ENCODE measurements at places on chromosomes 4 and X.

- peak; percentile 96 for DNase-seq
These were observed 82.4 kb downstream of the AFAP1 start for GRCh38 chr4:7857238-7857701.

GRCh38 chrX:153736871-153737441, 12.3 kb downstream of the ABCD1 start:
- no peak for DNase-seq

GRCh38 chrX:53711436-53711835, 24.9 kb upstream of the HUWE1 start:
- no peak for DNase-seq

DNA sequence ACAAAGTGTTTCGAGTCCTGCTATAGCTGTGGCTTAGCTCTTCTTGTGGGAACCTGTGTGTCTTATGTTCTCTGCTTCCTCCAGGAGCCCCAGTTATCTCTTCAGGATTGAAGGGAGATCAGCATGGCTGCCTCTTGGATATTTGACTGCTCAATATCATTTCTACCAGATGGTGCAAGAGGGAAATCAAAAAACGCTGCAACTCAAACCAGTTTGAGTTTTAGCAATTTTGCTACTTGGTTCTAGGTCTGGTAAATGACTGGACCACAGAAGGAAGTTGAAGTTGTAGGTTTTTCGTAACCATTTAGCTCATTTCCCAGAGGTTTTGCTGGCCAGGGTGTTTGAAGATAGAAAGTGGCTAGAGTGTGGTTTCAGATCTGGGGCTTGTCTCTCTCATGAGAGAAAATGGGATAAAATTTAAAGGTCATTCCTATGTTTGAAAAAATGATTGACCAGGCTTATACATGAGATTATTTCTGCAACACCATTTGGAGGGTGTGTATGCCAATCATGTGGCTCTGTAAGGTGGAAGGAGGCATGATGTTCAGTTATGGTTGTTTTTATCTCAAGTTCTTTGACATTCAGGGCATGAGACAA, 210.4 kb downstream of the SPRY1 start:
- no peak for DNase-seq

GRCh38 chrX:91066104-91066503, 368.5 kb upstream of the PABPC5 start:
- no peak for DNase-seq

DNA sequence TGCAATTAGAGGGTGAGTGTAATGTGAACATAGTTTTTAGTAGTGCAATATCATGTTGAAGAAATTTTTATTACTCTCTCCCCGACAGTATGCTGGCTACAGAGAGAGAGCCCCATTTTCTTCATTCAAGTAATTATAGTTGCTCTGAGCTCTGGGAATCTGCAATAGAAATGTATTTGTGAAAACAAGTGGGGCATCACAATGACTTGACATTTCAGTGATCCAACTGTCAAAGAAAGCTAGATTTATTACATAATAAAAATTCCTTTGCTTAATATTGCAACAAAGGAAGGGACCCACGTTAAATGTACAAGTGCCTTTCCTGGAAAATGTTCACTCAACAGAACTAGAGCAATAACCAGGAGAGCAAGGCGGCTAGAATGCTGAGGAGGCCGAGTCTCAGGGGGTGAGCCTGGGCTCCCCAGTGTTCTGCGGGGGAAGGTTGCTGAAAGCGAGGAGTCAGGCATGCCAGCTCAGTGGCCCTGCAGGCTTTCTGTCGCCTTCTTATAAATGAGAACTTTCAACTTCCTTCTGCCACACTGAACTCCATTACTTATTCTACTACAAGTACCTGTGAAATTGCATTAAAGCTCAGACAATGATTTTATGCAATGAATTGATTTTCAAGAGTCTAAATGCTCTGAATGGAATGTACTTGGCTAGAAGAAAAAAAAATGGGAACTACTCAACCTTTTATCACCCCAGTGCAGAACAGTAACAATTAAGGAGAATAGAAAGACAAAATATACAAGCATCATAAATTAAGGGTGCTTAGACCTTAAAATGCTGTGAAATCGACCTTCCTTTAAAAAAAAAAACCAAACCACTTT, 476.4 kb downstream of the AFF2 start:
- DNase-seq, result no peak

DNA sequence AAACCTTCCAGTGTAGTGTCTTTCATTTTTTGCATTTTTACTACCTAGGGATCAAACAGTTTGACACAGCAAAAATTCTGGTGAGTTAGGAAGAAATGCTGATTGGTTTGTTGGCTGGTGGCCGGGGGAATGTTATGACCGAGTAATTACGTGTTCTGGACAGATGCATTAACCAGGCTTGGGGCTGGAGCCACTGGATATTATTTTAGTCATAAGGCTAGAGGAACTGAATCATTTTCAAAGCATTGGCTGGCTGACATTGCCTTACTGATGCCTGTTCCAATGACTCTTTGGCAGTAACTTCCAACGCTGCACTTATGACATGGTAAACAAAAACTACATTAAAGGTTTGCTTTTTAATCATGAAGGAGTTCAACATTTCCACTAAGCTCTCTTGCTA, 84.6 kb downstream of the FBXO8 start:
- peak; percentile 68 for DNase-seq

- no peak for DNase-seq
These were observed 336.1 kb downstream of the UNC5C start for GRCh38 chr4:95212692-95213091.

GRCh38 chr4:161949946-161950725, 213.7 kb downstream of the FSTL5 start:
- DNase-seq, result peak; percentile 63

DNA sequence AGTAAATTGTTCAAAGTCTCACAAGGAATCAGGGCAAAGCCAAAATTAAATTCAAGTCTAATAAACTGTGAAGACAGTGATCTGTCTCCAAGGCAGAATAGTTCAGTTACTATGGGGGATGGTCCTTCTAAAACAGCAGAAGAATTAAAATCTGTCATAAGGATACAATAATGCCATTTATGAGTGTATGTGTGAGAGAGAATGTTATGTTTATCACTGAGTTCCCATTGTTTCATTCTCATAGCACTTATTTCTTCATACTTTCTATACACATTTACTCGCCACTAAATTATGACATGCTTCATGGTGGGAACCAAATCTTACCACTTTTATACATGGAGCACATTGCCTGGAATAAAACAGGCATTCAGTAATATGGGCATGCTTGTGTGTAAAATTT, 102.5 kb downstream of the AMMECR1 start:
- no peak for DNase-seq

DNA sequence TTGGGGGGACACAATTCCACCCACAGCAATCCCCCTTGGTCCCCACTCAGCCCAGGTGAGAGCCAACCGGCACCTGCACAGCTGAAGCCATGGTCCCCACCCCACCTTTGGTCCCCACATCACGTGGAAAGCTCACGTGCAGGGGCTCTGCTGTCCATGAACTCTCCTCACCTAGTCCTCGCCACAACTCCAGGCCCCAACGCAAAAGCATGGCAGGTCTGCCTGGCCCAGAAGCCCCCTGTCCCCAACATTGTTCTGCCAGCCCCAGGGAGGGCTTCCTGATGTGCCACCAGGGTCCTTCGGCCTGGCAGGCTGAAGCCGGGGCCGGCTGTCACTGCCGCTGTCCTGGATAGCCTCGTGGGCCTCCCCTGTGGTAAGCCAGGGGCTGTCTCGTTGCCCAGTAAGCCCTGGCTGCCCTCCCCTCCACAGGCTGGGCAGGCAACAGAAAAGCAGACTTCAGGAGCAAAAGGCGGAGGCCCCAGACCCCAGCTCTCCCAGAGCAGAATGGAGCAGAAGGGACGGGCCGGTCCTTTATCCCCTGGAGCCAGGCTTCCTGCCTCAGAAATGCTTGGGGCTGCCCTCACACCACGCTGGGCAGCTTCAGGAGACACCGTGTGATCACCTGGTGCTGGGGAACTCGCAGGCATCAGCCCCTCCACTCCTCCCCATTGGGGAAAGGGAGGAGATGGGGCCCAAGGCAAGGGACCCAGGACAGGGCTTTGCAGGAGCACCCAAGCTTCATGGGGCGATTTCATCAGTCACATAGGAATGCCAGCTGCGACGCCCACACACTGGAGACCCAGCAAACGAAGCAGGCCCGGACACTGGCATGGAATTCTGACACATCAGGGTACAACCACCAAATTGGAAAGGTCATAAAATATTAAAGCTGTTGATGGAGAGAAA, 103.7 kb downstream of the ADRA2C start:
- DNase-seq, result no peak

DNA sequence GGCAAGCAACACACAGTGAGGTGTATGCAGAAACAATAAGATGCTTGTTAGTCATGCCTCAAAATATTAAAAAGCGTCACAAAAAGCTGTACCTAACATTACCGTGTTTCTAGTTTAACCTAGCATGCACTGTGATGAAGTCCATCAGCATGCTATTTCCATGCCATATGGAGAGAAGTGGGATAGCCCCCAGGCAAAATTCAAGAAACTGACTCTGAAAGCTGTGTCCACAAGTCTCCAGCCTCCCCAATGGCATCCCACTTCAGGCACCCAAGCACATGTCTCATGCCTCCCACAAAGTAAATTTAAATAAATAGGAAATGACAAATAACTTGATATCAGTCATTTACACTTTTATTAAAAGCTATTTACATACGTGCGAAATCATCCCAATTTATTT, 10.8 kb downstream of the GABRA2 start:
- DNase-seq, result no peak

- DNase-seq, result peak; percentile 45
These were observed 147.7 kb downstream of the SH3KBP1 start for GRCh38 chrX:19739683-19740082.

DNA sequence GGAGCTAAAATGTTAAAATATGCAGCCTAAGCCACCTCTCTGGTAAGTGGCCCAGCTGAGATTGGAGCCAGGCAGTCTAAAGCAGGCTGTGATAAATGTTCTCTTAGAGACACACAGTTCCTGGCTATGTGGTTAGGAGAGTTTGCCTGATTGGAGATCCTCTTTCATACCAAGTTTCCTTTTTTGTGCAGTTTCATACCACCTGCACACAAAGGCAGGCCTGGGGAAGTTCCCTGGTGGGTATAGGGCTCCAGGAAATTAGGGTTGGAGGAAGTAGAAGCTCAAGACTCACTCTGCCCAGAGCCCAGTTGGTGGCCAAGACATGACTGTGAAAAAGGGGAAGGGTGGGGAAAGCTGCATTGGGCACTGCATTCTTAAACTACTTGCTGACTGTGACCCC, 16.9 kb downstream of the CYBB start:
- no peak for DNase-seq

DNA sequence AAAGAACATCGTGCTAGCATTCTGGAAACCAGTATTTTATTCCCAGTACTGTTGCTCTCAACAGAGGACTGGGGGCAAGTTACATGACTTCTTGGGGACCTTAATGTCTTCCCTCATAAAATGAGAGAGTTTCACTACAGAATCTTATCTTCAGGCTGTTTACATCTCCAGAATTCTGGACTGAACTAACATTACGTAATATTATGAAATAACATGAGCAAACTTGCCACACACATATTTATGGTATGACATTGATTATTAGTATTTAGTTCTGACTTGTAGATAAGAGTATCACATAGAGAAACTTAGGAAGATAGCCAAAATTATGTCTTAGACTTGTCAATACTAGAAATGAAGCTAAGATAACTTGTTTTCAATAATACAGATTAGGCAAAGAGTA, 68.0 kb downstream of the NFKB1 start:
- no peak for DNase-seq

- DNase-seq, result peak; percentile 86
These were observed 32.1 kb upstream of the GK start for GRCh38 chrX:30620980-30621618.
